Substantia nigra (tissue), 51 donors: ENCODE measurements at places on chromosomes 6 and 20.

DNA sequence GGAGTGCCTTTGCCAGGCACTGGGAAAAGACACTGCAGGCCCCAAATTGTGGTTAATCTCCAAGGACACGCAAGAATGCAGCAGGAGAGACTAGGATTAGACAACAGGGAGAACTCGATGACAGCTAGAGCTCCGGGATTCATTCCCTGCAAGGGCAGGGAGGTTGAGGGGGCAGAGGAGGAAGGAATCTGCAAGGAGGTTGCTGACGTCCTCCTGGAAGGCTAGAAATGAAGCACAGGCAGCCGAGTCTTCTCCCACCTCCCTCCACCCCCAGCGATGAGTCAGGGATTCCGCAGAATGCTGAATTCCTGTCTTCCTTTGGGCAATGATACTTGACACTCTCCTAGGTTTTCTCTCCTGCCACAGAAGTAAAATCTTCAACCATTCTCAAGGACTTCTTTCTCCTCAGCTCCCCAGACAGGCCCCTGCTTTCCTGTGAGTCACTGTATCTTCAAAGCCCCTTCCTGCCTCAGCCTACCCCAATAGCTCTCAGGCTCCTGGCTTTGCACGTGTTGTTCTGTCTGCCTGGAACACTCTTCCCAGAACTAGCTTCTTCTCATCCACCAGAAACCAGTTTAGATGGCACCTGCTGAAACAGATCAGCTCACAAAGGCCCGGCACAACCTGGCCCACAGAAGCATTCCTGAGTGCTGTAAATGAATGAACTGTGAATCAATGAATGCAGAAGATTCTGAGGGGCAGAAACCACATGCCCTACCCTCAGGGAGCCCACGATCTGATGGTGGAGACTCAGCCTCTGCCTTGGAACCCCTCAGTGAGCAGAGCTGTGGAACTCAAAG is 85.6 kb downstream of the MRPL14 start:
- no peak for DNase-seq

DNA sequence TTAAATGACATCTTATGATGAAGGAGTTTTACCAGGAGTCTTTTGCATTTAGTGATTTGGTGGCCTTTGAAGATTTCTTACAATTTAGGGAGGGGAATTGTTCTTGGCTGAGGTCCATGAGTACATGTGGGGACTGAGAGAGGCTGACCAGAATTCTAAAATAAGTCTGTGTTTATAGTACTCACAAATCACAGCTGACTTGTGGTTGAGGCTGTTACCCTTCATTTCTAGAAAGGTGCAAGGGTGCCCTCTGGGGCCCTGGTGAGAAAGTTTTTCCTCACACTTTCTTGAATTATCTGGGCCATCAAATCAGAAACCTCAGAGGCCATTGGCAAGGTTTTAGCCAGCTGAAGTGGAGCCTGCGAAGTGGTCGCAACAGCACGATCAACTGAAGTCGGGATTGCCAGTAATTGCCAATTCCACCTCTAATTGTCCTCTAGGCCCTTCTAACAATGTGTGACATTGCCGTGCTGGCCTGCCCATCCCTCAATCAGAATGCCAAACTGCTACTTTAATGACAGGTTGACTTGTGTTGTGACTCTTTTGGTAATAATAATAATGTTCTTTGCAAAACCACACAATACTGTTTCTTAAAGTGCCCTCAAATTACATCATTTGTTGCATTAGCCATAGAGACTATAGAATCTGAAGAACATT is 221.6 kb downstream of the OGFRL1 start:
- DNase-seq = peak; percentile 15

DNA sequence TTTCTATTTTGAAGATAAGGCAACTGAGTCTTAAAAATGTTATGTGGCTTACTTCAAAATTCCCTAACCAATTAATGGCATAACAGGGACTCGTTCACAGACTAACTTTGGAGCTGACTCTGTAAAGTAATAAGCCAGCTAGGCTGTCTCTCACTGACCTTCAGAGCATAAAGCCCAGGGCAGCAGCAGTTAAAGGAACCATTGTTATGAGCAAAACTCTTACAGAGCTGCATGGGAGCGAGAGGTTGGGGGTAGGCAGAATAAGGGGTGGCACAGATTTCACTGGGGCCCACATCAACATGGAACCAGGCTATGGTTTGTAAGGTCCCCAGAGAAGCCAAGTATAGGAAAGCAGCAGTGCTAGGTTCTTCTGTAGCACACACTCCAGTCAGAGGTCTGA is 637.8 kb downstream of the RFPL4B start:
- no peak for DNase-seq

GRCh38 chr6:56424064-56424463 is 176.7 kb upstream of the COL21A1 start:
- no peak for DNase-seq

- DNase-seq = no peak
Observed at GRCh38 chr6:34317882-34318498, 69.2 kb upstream of the SMIM29 start.

DNA sequence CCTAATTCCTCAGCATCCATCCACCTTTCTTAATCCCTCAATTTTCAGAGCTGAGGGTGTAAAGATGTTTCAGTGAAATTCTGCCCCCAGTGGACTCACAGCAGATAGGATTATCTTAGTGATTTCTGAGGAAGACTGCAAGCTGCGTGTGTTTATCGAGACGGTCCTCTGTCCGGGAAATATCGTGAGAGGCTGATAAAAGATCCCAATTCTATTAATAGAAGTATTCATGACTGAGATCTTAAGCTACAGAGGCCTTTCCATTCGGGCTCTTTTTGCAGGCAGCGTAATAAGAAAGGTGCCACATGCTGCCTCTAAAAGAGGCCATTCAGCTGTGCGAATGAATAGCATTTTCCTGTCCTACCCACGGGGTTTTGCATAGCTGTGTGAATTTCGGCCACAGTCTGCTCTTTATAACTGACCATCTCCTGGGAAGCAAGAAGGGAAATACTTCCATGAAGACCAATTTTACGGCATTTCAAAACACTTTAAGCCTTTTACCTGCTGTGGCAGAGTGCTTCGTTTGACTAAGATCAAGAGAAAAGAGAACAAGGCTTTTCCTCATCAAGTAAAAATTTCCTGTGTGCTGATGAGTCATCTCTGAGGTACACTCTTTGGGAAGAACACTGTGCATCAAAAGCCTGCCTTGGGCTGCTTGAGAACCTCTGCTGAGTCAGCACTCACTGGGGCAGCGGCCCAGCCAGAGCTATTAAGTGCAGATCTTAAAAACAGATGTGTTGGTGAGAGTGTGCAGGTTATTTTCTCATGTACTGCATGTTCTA is 208.8 kb downstream of the ARHGAP18 start:
- no peak for DNase-seq

GRCh38 chr6:116266803-116267202 is 12.9 kb downstream of the TSPYL1 start:
- DNase-seq = no peak
